ENCODE measurements at places on chromosomes 4 and X.

DNA sequence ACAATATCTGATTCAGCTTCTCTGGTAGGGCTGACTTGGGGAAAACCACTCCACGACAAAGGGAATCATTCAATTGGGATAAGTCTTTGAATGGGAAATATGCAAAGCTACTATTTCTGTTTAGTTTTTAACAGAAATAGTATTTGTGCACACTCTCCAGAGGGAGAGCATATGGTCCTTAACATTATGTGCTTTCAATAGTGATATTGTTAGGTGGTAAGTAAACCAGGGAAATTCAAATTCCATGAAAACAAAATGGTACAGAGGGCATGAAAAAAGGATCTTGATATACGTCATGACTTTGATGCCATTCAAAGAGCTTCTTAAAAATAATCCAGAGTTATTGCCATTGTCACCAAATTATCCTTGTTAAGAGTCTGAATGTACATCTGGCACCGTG lies 47.1 kb upstream of the CITED1 start:
- DNase-seq, result no peak

DNA sequence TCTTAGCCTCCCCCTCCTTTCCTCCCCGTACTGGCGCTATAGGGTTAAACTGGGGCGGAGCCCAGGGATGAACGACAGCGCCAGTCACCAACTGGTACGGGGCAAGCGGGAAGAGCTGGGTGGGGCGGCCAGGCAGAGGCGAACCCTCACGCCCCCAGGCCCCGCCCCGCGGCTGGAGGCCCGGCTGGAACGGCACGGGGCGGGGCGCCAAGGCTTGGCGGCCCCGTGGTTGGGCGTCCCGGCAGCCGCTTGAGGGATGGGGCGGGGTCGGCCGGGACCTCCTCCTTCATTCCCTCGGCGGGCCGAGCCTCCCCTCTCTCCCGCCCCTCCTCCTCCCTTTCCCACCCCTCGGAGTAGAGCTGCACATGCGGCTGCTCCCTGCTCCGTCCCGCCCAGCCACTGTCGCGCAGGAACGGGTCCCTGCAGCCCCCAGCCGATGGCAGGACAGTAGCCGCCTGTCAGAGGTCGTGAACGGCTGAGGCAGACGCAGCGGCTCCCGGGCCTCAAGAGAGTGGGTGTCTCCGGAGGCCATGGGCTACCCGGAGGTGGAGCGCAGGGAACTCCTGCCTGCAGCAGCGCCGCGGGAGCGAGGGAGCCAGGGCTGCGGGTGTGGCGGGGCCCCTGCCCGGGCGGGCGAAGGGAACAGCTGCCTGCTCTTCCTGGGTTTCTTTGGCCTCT lies at the start of gene EDA:
Gene EDA, plus strand, starts transcription at position 335 of the 678 bp plus-strand sequence.
- DNase-seq, result peak; percentile 19

- peak; percentile 15 for DNase-seq
Observed at GRCh38 chr4:47383829-47384427, 79.6 kb downstream of the COMMD8 start.

- DNase-seq, result no peak
Observed at GRCh38 chr4:78119698-78120097, 62.6 kb downstream of the FRAS1 start.
